ENCODE measurements at places on chromosomes 1 and 21. TPM values are rescaled to one million over a fixed set of nuclear protein-coding genes. Genes with fewer than 3 reads are reported as not detected.

Gene C8A
- 1.2 TPM for total RNA-seq

Gene LCE2B
- 756 TPM for total RNA-seq

DNA sequence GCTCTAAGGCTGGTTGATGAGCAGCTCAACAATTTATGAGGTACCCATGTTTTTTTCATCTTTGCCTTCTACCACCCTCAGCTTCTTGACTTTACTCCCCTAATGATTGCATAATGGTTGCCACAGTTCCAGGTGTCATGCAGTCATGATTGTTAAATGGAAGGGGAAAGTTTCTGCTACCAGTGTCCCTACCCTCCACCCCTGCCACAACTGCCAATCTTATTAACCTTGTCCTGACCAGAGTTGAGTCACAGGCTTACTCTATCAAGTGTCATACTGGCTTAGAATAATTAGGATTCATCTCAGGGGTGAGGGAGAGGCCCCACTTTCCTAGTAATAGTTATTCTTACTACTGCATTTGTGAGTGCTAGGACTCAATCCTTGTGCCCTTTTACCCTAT is 7.9 kb upstream of the FUBP1 start:
- no peaks in the 10 kb centered on the region for H3K36me3 ChIP-seq
- no peak for DNase-seq

DNA sequence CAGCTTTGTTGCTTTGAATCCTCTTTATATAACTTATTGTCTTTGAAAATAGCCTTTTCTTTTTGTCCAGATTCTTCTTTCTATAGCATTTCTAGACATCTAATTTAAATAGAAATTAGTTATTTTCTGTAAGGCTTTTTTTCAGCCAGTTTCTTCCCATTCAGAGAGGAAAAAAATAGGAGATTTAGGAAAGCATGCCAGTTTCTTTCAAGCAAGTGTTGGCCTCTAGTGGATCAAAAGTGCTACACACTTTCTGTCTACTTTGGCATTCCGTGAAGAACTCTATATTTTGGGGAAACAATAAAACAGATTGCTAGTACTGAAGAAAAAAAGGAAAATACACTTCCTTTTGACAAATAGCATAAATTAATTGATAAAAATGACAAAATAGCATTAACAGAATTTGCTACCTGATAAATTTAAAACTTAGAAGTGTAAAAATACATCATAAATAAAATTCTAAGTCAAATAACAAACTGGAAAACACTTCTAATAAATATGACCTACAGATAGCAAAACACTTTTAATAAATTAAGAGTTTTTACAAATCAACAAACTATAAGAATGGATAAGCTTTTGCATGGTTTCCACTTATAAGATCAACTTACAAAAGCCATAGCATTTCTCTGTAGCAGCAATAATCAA is 13.1 kb upstream of the EXO1 start:
- peaks cover 4% of the 10 kb centered on the region for H3K27me3 ChIP-seq
- DNase-seq: no peak
- no peak overlapping the region for H3K27ac ChIP-seq
- no peaks in the 10 kb centered on the region for H3K36me3 ChIP-seq
- H3K4me3 ChIP-seq: no peak overlapping the region

DNA sequence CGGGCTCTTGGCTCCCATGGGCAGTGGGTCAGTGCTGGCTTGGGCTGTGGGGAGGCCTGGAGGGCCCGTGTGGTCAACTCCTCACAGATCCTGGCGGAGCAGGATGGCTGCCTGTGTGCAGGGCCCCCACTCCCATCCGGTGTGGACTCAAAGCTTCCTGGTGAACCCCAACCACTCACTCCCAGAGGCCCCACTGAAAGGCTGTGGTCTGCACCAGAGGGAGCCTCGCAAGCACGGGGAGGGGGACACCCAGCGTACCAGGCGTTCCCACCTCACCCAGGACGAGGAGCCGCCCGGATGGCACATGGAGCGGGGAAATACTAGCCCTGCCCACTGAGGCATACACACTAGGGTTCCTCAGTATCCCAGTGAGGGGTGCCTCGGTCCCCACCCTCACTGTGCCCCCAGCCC is 75.4 kb upstream of the ACTRT2 start:
- no peaks in the 10 kb centered on the region for H3K4me1 ChIP-seq
- H3K4me3 ChIP-seq: no peak overlapping the region
- DNase-seq: no peak
- peaks cover 93% of the 10 kb centered on the region for H3K27me3 ChIP-seq

DNA sequence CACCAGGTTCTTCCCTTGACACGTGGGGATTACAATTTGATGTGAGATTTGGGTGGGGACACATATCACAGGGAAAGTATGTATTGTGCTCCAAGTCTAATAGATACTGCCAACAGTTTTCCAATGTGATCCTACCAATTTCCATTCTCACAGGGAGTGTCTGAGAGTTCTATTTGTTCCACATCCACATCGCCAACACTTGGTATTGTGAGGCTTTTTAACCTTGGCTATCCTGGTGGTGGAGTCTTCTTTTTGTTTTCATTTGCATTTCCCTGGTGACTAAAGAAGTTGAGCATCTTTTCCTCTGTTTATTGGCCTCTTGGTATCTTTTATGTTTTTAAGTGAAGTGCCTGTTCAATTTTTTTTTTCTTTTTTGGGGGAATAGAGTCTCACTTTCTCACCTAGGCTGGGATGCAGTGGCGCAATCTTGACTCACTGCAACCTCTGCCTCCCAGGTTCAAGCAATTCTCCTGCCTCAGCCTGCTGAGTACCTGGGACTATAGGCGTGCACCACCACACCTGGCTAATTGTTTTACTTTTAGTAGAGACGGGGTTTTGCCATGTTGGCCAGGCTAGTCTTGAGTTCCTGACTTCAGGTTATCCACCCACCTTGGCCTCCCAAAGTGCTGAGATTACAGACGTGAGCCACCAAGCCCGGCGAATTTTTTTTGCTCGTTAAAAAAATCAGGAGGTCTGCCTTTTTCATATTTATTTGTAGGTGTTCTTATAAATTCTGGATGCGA is 15.9 kb upstream of the PADI1 start:
- H3K27me3 ChIP-seq: no peaks in the 10 kb centered on the region
- H3K4me3 ChIP-seq: no peak overlapping the region

DNA sequence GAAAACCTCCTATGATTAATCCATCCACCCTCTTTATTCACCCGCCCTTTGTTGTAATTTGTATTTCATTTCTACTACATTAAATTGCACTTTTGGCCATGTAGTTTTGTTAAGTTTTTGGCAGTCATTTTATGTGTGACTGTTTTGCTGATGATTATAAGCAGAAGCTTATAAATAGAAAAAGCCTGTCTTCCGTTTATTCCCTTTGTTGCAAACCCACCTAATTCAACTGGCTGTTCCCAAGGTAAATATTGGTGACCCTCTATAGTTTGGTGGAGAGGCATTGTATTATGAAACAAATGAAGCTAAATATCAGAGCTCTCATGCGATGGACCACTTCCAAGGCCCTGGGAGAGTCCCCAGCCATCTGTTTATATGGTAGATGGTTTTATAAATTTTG is 36.7 kb upstream of the IGSF3 start:
- H3K27me3 ChIP-seq: peaks cover 3% of the 10 kb centered on the region
- no peak overlapping the region for H3K27ac ChIP-seq
- H3K4me1 ChIP-seq: no peaks in the 10 kb centered on the region
- no peak overlapping the region for H3K4me3 ChIP-seq
- H3K36me3 ChIP-seq: no peaks in the 10 kb centered on the region

DNA sequence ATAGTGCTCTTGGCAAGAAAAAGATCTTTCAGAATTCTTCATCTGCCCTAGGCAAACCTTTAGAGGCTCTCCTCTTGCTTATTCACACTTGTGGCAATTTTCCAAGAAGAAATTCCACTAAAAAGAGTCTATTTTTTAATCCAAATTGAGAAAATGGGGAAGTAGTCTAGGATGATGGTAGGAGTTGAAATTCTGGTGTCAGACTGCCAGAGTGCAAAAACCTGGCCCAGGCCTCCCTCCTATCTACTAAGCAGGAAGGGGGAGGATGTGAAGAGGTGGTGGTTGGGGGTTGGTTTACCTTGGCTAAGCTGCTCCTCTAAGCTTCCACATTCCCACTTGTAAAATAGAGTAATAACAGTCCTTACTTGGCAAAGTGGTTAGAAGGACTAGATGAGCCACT is 120.6 kb upstream of the KCNJ15 start:
- H3K4me3 ChIP-seq: no peak overlapping the region
- H3K4me1 ChIP-seq: no peaks in the 10 kb centered on the region
- DNase-seq: no peak
- H3K36me3 ChIP-seq: no peaks in the 10 kb centered on the region
- peaks cover 22% of the 10 kb centered on the region for H3K27me3 ChIP-seq

- H3K27ac ChIP-seq: peak overlapping the region; percentile 81
- H3K36me3 ChIP-seq: no peaks in the 10 kb centered on the region
Measured at GRCh38 chr1:25744140-25744581, 55.8 kb upstream of the SELENON start.

- no peak overlapping the region for H3K4me3 ChIP-seq
- peaks cover 62% of the 10 kb centered on the region for H3K4me1 ChIP-seq
- peak overlapping the region; percentile 18 for H3K27ac ChIP-seq
- H3K36me3 ChIP-seq: no peaks in the 10 kb centered on the region
Measured at GRCh38 chr1:39116860-39117728, 87.4 kb upstream of the MACF1 start.

- H3K27me3 ChIP-seq: no peaks in the 10 kb centered on the region
- no peak overlapping the region for H3K27ac ChIP-seq
- no peak overlapping the region for H3K4me3 ChIP-seq
- no peak for DNase-seq
- no peaks in the 10 kb centered on the region for H3K36me3 ChIP-seq
Measured at GRCh38 chr1:70714149-70714548, 303.1 kb downstream of the CTH start.

DNA sequence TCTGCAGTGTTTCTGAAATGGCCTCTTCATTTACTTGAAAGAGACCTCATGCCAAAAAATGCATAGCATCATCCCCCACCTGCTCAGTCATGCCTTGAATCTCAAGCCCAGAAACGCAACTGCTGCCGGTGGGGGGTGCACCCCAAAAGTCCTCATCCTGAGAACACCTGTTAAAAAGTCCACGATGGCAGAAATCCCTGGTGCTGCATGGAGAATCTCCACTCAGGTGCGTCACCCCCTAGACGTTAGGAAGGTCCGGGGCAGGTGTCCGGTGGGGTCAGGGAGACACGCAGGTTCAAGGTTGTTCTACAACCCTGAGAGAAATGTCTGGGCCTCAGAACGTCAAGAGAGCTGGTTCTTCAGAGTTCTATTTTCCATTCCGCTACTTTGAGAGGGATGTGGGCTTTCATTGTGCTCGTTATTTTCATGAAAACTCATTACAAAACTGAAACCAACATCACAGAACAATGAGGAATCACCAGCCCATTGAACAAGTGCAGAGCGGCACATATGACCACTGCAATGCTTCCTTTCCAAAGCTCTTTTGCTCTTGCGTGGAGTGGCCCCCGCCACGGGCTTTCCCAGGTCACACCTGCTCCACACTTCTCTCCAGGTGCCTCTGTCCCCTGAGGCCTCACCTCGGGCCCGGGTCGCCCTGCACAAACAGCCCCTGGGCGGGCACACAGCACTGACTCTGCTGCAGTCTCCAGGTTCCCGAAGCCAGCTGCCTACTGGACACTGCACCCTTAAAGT is 201.9 kb downstream of the TOMM20 start:
- no peak overlapping the region for H3K4me3 ChIP-seq
- no peak for DNase-seq
- H3K4me1 ChIP-seq: peaks cover 21% of the 10 kb centered on the region
- no peaks in the 10 kb centered on the region for H3K27me3 ChIP-seq
- H3K27ac ChIP-seq: peak overlapping the region; percentile 56

DNA sequence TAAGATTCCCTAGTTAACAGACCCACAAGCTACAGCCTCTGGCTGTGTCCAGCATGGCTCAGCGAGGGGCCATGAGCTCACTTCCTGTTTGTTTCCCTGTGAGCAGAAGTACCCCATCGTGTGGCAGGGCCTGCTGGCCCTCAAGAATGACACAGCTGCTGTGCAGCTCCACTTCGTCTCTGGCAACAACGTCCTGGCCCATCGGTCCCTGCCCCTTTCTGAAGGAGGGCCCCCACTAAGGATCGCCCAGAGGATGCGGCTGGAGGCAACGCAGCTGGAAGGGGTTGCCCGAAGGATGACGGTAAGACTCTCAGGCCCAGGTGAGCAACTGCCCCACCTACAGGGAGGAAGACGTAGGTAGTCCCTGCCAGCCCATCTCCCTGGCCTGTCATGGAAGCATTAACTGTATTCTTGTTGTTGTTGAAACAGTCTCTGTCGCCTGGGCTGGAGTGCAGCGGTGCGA is 38.2 kb downstream of the ZBTB17 start:
- peaks cover 7% of the 10 kb centered on the region for H3K4me1 ChIP-seq
- DNase-seq: no peak
- H3K36me3 ChIP-seq: peaks cover 100% of the 10 kb centered on the region

DNA sequence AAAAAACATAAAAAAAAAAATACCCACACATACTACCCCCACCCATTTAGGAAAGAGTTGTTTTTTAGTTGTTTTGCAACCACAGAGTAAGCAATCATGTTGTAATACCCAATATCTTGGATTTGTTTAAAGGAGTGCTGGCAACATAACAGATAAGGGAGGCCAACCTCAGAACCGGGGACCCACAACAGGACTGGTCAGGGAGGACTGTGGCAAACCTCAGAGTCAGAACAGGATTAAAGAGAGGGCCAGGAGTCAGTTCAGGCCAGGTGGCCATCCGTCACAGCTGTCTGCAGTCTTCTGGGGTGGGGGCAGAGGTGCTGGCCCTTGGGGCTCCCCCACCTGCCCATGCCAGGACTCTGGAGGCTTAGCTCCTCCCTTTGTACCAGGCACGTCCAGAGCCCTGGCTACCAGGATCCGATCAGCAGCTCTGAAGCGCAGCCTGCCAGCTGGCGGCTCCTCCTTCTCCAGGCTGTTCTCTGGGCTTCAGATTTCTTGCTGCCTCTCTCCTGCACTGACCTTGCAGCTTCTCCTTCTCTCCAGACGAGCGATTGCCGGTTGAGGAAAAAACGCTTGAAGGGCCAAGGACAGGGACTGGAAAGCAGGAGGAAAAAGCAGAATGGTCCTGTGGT is 7.9 kb downstream of the H6PD start:
- peaks cover 15% of the 10 kb centered on the region for H3K36me3 ChIP-seq
- H3K27me3 ChIP-seq: no peaks in the 10 kb centered on the region
- peaks cover 98% of the 10 kb centered on the region for H3K4me1 ChIP-seq
- DNase-seq: peak; percentile 90
- H3K4me3 ChIP-seq: peak overlapping the region; percentile 27

DNA sequence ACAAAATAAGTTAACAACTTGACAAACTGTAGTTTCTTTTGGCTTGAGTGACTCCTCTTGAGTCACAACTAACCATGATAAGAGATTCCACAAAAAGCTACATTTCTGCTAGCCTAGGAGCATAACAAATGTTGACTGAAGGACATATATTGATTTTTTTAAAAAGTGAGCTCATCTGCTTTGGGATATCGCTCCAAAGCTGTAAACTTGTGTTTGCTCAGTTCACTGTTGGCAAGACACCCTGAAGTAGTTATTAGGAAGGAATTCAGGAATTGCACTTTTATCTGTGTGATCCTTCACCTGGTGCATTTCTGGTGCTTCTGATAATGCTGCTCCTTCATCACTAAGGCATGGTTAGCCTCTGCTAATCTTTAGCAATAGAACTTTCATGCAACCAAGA is 23.7 kb downstream of the RWDD3 start:
- no peaks in the 10 kb centered on the region for H3K36me3 ChIP-seq
- DNase-seq: no peak
- no peak overlapping the region for H3K27ac ChIP-seq
- H3K4me1 ChIP-seq: no peaks in the 10 kb centered on the region
- no peaks in the 10 kb centered on the region for H3K27me3 ChIP-seq

Data from suprapubic skin (tissue), 4 donors.